ENCODE measurements at places on chromosomes 16 and 17.

DNA sequence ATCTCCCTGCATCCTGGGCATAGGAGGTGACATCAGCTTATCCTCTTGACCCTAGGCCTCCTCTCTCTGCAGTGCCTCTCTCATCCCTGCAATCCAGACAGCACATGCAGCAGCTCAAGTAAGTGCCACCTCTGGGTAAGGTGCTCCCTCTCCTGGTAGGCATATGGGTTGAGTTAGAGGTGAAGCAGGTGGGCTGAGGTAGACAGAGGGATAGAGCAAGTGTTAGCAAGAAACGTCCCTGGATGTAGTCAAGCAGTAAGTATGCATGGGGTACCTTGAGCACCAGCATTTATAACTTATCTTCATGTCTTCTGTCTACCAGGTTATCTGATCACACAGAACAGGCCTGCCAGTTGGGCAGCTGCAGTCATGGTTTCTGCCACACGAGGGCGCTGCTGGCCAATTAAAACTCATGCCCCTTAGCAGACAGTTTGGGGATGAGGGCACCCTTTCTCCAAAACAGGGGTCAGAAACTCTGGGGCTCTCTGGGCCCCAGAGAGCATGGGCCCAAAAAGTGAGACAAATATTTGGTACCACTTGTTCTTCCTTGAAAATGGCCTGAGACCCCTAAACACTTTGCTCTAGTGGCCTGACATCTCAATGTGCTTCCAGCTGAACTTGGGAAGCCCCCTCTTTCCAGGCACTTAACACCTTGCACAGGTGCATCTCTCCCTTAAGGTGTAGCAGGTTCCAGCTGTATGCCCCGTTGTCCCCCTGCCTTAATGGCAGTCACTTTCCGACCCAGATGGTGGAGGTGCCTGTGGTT, 59.8 kb downstream of the NEUROD2 start:
- peak; percentile 54 for DNase-seq

- DNase-seq, result no peak
Observed at GRCh38 chr16:29899516-29900101, at the start of gene SEZ6L2. Gene SEZ6L2 (minus strand): TSS chr16:29899550. CDS start chr16:29899019, 531 bp downstream.

GRCh38 chr16:81537721-81538561, 93.3 kb downstream of the CMIP start:
- no peak for DNase-seq

GRCh38 chr16:85901110-85901509, 2.1 kb downstream of the IRF8 start:
- no peak for DNase-seq

DNA sequence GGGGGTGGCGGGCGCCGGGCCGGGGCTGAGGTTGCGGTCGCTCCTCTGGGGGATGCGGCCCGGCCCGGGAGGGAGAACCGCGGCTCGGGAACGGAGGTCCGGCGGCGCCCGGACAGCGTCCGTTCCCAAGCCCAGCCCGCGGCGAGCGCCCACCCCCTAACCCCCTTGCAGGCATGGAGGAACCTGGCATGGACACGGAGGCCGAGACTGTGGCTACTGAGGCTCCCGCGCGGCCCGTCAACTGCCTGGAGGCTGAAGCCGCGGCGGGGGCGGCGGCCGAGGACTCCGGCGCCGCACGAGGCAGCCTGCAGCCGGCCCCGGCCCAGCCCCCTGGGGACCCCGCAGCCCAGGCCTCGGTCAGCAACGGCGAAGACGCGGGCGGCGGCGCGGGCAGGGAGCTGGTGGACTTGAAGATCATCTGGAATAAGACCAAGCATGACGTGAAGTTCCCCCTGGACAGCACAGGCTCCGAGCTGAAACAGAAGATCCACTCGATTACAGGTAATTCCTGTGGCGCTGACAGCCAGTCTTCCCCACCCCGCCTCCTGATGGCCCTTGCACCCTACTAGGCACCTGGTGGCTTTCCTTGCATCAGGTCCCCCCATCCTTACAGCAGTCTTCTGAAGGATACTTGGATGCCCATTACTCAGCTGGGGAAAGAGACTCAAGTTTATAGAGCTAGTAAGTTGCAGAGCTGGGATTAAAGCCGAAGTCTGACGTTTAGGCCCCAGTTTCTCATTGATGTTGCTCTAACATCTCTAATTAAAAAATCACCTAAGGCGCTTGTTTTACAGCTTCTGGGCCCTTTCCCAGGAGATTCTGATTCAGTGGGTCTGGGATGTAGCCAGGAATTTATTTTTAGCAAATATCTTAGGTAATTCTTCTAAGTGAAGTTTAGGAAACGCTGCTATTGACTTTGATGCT, 514 bp downstream of the UBFD1 start:
- no peak for DNase-seq

GRCh38 chr17:75959839-75960511, 19.0 kb downstream of the ACOX1 start:
- no peak for DNase-seq

DNA sequence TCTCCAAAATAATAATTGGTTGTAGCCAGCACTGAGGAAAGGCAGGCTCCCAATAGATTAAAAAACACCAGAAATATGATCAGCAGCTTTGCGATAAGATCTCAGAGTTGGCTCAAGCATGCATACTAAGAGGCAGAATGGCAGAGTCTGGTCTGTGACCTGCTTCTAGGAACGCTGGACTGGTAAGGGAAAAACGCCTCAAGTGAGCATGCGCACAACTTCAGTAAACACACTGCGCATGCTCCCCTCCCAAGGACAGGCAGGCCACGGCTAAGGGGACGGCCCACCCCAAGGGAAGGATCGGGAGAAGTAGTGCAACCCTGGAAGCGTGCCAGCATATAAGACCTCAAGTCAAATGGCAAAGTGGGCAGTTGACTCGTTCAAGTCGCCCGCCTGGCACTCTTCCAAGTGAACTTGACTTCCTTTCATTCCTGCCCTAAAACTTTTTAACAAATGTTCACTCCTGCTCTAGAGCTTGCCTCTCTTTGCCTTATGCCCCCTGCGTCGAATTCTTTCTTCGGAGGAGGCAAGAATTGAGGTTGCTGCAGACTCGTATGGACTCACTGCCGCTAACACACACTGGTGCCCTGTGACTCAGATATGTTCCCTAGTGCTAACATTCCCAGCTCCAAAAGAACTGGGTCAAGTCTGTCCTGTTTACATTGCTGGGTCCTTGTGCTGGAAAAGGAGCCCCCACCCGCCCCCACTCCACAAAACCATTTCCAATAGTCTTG, 22.4 kb upstream of the PRM1 start:
- DNase-seq, result no peak

- DNase-seq, result no peak
Observed at GRCh38 chr16:68910051-68910450, 66.7 kb downstream of the TANGO6 start.

DNA sequence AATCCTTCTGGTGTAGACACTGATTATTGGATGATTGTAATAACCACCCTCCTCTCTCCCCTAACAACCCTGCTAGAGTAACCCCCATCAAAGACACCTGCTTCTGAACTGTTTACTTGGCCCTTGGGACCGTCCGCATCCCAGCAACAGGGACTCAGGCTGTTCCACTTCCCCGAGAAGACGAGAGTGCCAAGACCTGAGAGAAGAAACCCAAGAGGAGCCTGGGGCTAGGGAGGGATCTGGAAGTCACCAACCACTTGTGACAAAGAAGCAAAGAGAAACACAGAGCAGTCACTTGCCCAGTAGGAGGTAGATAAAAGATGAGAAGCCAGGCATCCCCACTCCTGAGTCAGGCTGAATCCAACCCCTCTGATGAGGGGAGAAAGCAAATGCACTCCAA, 84.3 kb downstream of the CDH11 start:
- no peak for DNase-seq

DNA sequence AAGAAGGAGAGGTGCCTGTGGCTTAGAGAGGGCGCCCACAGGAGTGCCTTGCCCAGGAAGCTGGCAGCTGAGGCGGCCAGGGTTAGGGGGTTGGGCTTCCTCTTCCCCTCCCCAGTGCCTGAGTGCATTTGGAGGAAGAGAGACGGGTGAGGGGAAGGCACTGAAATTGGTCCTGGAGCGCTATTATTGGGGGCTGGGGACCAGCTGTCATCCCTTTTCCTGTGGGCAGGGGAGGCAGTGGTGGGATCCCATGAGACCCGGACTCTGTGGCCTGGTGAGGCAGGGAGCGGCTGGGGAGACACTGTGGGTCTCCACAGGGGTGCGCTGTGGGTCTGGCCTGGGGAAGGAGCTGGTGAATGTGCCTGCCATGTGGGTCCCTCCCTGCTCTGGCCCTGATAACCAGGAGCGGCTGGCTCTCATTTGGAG, 259.7 kb downstream of the SEC14L1 start:
- DNase-seq, result no peak

DNA sequence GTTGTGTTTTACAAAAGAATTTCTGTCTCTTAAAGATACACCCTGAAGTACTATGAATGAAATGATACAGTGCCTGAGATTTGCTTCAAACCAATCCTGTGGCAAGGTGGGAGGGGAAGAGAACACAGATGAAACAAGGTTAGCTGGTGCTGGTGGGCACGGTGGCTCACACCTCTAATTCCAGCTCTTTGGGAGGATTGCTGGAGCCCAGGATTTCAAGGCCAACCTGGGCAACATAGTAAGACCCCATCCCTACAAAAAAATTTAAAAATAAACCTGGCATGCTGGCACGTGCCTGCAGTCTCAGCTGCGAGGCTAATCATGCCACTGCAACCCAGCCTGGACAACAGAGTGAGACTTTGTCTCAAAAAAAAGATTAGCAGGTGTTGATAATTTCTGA, 67.3 kb upstream of the FA2H start:
- DNase-seq, result no peak

- no peak for DNase-seq
Observed at GRCh38 chr17:20202141-20202621, 193.0 kb downstream of the SPECC1 start.

- DNase-seq, result no peak
Observed at GRCh38 chr17:72110231-72110941, 10.4 kb upstream of the SOX9 start.

DNA sequence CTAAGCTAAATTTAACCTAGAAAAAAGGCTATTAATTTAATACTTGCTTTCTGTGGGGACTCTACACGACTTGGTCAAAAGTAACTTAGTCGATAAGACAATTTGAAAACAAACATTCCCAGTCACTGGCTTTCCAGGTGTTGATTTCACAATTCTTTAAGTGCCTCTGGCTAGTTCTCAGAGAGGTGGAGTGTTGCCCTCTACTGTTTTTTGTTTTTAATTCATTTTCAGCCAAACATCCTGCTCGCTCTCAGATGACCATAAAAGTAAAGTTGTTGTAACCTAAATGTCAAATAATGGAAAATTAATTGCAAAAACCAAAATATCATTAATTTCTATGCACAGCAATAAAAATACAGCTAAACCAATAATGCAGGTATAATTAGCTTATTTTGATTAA, 107.1 kb downstream of the MYO1D start:
- DNase-seq, result no peak

DNA sequence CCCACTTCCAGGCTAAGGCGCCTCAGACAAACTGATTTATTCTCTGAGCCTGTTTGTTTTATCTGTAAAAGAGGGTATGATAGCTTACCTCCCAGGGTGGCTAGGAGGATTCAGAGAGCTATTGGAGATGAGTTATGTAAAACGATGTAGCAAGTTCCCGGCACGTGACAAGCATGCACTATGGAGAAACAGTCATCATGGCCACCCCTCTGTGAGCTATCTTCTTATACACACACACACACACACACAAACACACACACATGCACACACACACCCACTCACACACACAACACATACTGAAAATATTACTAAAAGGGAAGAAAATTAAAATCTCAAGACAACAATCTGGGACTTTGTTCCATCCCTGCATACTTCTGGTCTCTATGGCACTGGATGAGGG, 66.3 kb downstream of the CCT6B start:
- DNase-seq, result no peak

- DNase-seq, result no peak
Observed at GRCh38 chr16:55703003-55704001, 47.5 kb downstream of the SLC6A2 start.

DNA sequence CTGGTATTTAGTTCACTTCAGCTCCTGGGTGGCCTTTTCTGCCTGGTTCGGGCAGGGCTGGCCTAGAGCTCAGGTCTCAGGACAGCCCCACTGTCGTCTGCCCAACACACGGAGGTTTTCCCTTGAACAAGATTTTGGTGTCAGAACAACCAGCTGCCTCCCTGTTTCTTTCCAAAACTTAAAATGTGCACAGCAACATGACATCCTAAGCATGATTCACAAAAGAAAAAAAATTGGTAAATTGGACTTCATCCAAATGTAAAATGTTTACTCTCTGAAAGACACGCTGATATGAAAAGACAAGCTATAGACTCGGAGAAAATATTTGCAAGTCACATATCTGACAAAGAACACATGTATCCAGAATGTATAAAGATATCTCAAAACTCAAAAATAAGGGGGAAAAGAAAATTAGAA, 197.8 kb upstream of the CHMP6 start:
- DNase-seq, result no peak

- DNase-seq, result no peak
Observed at GRCh38 chr17:77489239-77489892, 348.6 kb downstream of the SEC14L1 start.

- DNase-seq, result no peak
Observed at GRCh38 chr16:89545831-89546574, 14.5 kb upstream of the RPL13 start.

DNA sequence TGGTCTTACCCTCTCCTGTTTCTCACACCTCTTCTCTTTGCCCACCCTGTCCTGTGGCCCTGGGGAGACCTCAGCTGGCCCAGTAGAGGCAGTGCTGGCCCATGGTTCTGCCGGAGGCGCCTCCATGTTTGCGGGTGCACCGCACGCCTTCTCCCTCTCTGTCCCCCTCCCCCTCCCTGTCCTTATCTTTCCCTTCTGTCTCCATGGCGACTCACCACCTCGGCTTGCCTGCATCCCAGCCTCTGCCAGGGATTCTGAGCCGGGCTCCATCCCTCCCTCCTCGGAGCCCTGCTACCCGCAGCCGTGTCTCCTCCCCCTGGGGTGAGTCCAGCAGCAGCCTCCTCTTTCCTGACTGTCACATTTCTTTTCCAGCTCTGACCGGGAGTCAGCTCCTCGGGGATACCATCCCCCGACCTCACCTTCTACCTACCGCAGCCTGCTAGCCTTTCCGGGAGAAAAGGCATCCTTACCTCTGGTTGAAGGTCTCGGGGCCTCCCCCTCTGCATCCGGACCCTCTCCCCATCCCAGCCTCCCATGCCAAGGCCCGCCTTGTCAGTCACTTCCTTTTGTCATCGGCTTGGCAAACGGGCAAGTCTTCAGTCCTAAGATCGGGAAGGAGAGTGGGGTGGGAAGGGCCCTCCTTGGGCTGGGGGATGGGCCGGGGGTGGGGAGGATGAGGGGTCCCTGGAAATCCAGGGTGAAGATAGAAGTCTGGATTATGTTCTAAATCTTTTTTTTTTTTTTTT, at the start of gene RNF112:
Gene RNF112 (plus strand): TSS at position 358 of the 746 bp plus-strand sequence. CDS start 177 bp downstream, at position 535.
- DNase-seq, result no peak

- DNase-seq, result no peak
Observed at GRCh38 chr17:70772761-70773160, 603.4 kb downstream of the KCNJ2 start.

DNA sequence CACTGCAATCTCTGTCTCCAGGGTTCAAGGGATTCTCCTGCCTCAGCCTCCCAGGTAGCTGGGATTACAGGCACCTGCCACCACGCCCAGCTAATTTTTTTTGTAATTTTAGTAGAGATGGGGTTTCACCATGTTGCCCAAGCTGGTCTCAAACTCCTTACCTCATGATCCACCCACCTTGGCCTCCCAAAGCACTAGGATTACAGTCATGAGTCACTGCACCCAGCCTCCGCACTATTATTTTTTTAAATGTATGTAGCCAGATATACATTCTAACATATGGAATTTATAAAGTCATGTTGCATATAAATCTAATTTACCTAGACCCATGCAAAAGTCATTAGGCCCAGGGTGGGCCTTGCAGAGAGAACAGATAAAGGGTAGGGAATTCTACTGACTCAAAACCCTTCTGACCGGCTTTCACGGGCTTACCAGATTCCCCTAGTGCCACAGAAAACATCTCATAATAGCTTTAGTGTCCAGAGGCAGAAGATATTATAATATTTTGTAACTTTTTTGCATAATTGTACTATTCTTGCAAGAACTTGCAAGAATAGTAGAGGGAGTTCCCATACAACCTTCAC, 20.5 kb upstream of the HELZ start:
- no peak for DNase-seq

Data from GM18507 (cell line).